ENCODE measurements at places on chromosomes 12 and 14. TPM values are rescaled to one million over a fixed set of nuclear protein-coding genes. Genes with fewer than 3 reads are reported as not detected.

TAS2R7 gene
- total RNA-seq: not detected

ASB2 gene
- total RNA-seq: 66.6 TPM

APOLD1 gene
- 11.0 TPM for total RNA-seq

CLEC2B gene
- 46.4 TPM for total RNA-seq

VSX2 gene
- total RNA-seq: not detected

IRAK3 gene
- 4.8 TPM for total RNA-seq

OR4K15 gene
- not detected for total RNA-seq

PAH gene
- not detected for total RNA-seq

MUCL1 gene
- total RNA-seq: not detected

TESPA1 gene
- 147 TPM for total RNA-seq

RERG gene
- 0.20 TPM for total RNA-seq

RNASE3 gene
- total RNA-seq: not detected

SLC7A8 gene
- total RNA-seq: 0.25 TPM

NKX2-1 gene
- not detected for total RNA-seq

IL25 gene
- total RNA-seq: not detected

SLC11A2 gene
- total RNA-seq: 52.1 TPM

TMEM132C gene
- total RNA-seq: not detected

MYF6 gene
- not detected for total RNA-seq

IL31 gene
- total RNA-seq: 0.24 TPM

PRH2 gene
- total RNA-seq: not detected

ISCU gene
- 71.4 TPM for total RNA-seq

GSG1 gene
- total RNA-seq: not detected

CLEC9A gene
- total RNA-seq: not detected

FAM186B gene
- 0.29 TPM for total RNA-seq

RNASE7 gene
- not detected for total RNA-seq

PLCZ1 gene
- not detected for total RNA-seq

MGAT2 gene
- total RNA-seq: 83.8 TPM

TRIM9 gene
- 0.22 TPM for total RNA-seq

RECQL gene
- 72.5 TPM for total RNA-seq

POLR3B gene
- 7.9 TPM for total RNA-seq

SEL1L gene
- 76.8 TPM for total RNA-seq

MYH6 gene
- total RNA-seq: 0.56 TPM

SDSL gene
- total RNA-seq: 2.4 TPM

PLA2G1B gene
- total RNA-seq: not detected

ZCCHC8 gene
- total RNA-seq: 41.0 TPM

NELL2 gene
- 47.1 TPM for total RNA-seq

PMCH gene
- total RNA-seq: 2.7 TPM

RIMKLB gene
- total RNA-seq: 0.56 TPM

PIK3C2G gene
- total RNA-seq: not detected

CDKN3 gene
- total RNA-seq: 44.2 TPM

C1S gene
- total RNA-seq: 2.7 TPM

TAS2R9 gene
- 0.27 TPM for total RNA-seq

KIF21A gene
- 13.0 TPM for total RNA-seq

TAS2R31 gene
- 3.5 TPM for total RNA-seq

ACOT6 gene
- total RNA-seq: not detected

RND1 gene
- total RNA-seq: 4.0 TPM

ABCB9 gene
- 7.1 TPM for total RNA-seq

PPP1R1A gene
- not detected for total RNA-seq

FIGNL2 gene
- 0.15 TPM for total RNA-seq

All from T-helper 1 cell treated with Interleukin-12 subunit alpha and Interleukin-12 subunit beta and Interleukin-4 antibody, amounts not matched to agents 30 ng/mL and 1 ng/mL, for 36 hours (primary cell).